ENCODE measurements at places on chromosomes 13 and 19.
A peak's percentile ranks its signal among the peaks of the same experiment; 100 is the strongest.

DNA sequence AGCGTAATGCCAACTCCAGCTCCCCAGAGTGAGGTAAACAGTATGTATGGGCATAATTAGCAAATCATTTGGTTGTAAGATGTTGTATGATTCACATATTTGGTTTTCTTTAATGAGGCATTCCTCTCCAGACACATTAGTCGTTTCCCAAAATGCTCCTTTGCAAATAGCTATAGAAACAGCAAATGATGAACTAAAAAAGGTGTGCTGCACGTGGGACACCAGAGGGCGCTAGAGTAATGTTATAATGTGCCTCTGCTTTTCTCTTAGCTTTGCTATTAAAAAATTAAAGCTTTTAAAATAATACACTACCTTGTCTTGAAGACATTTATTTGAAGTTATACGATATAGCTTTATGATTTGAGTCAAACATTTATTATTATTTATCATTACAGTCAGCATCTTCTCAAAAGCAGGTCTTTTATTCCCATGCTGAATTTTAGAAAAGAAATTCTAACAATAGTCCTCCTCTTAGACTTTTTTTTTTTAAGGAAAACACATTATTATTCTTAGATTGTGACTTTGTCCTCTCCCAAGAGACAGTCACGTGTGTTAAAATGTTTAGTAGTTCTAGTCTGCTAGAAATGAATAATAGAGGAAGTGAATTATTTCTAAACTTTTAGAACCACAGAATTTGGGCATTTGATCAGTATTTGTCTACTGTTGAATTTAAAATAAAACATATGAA lies 121.6 kb upstream of the FRY start:
- H3K27me3 ChIP-seq: no peaks in the 10 kb centered on the region
- H3K36me3 ChIP-seq: no peaks in the 10 kb centered on the region
- no peak overlapping the region for H3K27ac ChIP-seq
- H3K4me3 ChIP-seq: no peak overlapping the region
- peak; percentile 52 for DNase-seq

DNA sequence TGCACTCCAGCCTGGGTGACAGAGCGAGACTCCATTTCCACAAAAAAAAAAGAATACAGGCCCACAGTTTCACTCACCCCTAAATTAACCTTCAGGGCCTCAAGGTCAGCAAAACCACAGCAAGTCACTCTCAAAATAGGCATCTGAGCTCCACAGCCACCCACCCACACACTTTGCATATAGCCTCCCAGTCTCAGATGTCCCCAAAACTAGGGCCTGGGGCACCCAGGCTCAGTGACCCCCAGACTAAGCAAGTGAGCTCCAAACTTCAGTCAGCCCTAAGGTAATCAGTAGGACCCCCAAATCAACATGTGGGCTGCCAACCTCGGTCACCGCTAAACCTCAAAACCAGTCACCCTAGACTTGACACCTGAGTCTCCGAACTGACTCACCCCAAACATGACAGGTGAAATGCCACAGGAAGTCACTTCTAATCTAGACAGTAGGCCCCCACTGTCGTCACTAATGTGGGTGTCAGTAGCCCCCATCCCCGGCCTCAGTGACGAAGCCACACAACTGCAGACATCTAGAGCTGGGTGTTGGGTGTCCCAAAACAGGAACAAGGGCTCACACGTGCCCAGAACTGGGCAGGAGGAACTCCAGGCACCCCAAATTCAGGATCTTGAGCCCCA lies 13.9 kb downstream of the RABAC1 start:
- H3K27ac ChIP-seq: peak overlapping the region; percentile 98
- H3K4me3 ChIP-seq: peak overlapping the region; percentile 53
- H3K36me3 ChIP-seq: no peaks in the 10 kb centered on the region
- peaks cover 42% of the 10 kb centered on the region for H3K4me1 ChIP-seq
- DNase-seq: peak; percentile 95

GRCh38 chr13:98556968-98557631 lies 19.8 kb downstream of the STK24 start:
- H3K27me3 ChIP-seq: no peaks in the 10 kb centered on the region
- peaks cover 21% of the 10 kb centered on the region for H3K36me3 ChIP-seq
- H3K27ac ChIP-seq: peak overlapping the region; percentile 6
- H3K4me1 ChIP-seq: peaks cover 79% of the 10 kb centered on the region

- peaks cover 9% of the 10 kb centered on the region for H3K36me3 ChIP-seq
- peak overlapping the region; percentile 33 for H3K27ac ChIP-seq
- H3K4me3 ChIP-seq: no peak overlapping the region
- H3K4me1 ChIP-seq: peaks cover 9% of the 10 kb centered on the region
- DNase-seq: no peak
Measured at GRCh38 chr19:18171605-18172327, 1.8 kb upstream of the IFI30 start.

GRCh38 chr13:46953331-46953730 lies 56.5 kb upstream of the HTR2A start:
- H3K36me3 ChIP-seq: no peaks in the 10 kb centered on the region
- no peak overlapping the region for H3K27ac ChIP-seq
- no peak for DNase-seq
- H3K4me1 ChIP-seq: no peaks in the 10 kb centered on the region
- H3K4me3 ChIP-seq: no peak overlapping the region

DNA sequence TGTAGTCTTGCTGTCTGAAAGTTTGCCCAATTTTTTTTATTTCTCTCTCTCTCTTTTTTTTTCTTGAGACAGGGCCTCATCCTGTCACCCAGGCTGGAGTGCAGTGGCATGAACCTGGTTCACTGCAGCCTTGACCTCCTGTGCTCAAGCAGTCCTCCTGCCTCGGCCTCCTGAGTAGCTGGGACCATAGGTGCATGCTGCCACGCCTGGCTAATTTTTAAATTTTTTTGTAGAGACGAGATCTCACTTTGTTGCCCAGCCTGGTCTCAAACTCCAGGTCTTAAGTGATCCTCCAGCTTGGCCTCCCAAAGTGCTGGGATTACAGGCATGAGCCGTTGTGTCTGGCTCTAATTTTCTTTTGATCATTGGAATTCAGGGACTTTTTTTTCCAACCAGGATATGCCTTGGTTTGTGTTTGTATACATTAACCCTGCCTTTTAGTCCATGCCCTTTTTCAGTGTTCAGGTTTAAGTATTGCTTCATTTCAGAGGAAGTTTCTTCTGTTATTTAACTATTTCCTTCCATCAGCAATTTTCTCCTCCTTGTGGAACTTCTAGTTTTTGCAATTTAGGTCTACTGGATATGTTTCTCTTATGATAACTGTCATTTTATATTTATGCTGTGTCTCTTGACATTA lies 201.4 kb downstream of the PCCA start:
- no peak for DNase-seq
- no peaks in the 10 kb centered on the region for H3K27me3 ChIP-seq
- H3K27ac ChIP-seq: no peak overlapping the region
- no peaks in the 10 kb centered on the region for H3K36me3 ChIP-seq

DNA sequence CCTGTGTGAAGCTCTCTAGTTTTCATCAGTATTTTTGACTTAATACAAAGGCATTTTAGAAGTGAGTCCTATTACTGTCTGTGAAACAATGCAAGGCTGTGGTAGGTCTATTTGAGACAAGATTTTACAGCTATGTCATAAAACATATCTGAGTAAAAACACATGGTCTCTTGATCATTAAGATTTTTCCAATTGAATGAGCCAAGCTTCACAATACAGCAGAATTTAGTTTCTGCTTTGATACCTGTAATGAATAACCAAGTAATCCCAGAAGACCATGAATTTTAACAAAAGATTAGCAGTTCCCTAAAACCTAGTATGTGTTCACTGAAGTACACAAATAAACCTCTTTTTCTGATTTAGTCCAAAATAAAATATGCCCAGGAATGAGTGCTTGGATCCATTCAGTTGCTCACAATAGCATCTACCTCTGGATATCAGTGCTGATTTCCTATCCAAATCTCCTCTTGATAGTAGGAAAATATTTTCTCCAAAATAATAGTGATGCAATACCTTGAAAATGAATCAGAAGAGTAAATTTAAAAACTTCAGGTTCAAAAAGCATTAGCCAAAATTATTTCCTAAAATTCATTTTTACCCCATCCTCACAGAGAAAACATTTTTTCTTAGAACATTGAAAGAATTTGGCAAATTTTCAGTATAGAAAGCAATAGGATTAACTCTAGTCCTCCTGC lies 533.5 kb upstream of the SGCG start:
- no peaks in the 10 kb centered on the region for H3K27me3 ChIP-seq
- no peaks in the 10 kb centered on the region for H3K36me3 ChIP-seq
- no peak overlapping the region for H3K4me3 ChIP-seq
- DNase-seq: no peak
